ENCODE measurements at places on chromosomes 12 and 14.

GRCh38 chr12:90027041-90027440 is 318.4 kb upstream of the ATP2B1 start:
- no peak for DNase-seq

GRCh38 chr14:94046696-94047250 is 20.6 kb downstream of the OTUB2 start:
- no peak for DNase-seq

- no peak for DNase-seq
Measured at GRCh38 chr14:92492258-92492657, 21.3 kb upstream of the RIN3 start.

- no peak for DNase-seq
Measured at GRCh38 chr14:69328765-69329164, 68.8 kb downstream of the GALNT16 start.
